Activated CD4-positive, alpha-beta memory T cell treated with anti-CD3 and anti-CD28 coated beads for 36 hours (primary cell): ENCODE measurements at places on chromosomes 6 and 20. TPM values are rescaled to one million over a fixed set of nuclear protein-coding genes. Genes with fewer than 3 reads are reported as not detected.
A peak's percentile ranks its signal among the peaks of the same experiment; 100 is the strongest.

DNA sequence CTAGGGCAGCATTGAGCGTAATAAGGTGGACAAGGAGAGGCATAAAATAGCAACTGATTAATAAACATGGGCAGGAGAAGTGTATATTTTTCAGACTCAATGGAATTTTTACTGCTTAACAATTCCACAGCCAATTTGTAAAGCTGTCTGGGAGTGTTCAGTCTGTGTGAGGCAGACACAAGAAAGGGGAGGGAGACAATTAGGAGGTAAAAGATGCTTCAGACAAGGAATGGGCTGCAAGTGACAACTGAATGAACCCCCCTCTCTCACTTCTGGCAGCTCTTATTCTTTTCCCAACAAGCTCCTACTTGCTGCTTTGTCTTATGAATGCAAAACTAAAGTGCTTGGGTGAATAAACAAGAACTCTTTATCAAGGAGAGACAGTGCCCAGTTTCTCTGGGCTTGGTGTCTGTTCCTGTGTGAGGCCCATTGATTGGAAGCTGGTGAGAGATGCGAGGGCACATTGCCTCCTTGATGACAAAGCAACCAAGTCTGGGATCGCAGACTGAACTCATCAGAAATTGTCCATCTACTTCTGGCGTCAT lies 575.3 kb downstream of the RNF144B start:
- H3K4me3 ChIP-seq = no peak overlapping the region
- no peaks in the 10 kb centered on the region for H3K27me3 ChIP-seq
- H3K4me1 ChIP-seq = no peaks in the 10 kb centered on the region

DNA sequence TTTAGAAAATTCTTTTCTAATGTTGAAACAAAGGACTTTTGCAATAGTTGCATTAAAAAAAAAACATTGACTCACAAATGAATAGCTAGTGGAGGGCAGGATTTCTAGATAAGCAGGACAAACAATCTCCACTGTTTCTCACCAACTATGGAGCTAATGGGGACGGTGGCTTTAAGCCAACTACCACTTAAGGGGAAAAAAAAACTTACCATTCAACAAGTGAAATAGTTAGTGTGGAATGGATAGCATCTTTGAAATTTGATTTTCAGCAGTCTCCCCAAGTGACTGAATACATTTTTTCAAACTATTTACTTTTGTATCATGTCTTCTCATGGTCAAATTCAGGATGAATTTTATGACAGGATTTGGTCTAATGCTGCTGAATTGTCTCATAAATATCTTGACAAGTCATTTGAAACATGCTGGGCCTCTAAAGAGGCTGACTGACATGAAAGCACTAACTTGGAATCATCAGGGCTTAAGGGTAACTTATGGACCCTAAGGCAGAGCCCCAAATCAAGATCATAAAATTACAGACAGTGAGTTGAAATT lies 100.5 kb downstream of the EYA4 start:
- H3K4me3 ChIP-seq = no peak overlapping the region
- H3K27me3 ChIP-seq = no peaks in the 10 kb centered on the region
- H3K36me3 ChIP-seq = no peaks in the 10 kb centered on the region
- no peak for DNase-seq
- H3K4me1 ChIP-seq = no peaks in the 10 kb centered on the region

DNA sequence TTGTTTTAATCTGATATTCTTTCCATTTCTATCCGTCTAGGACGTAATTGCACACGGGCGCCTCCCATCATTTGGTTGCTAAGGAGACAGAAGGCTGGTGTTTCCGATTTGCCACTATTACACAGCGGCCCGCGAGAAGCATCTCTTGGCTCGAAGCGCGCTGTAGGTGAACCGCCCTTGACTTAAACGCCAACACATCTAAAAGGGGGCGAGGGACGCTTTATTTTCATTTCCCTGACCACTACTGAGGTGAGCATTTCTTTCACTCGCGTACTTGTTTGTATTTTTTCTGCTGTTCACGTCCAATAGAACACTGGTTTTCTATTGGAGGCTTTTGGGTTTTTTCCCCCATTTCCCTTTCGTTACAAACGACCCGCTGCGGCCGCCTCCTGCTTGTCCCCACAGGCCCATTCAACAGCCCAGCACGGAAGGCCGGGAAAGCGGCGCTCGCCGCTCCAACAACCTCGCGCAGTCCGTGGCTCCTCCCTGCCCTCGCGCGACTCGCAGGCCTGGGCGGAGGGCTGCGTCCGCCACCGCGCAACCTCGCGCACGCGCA lies 505 bp upstream of the WRNIP1 start:
- H3K4me3 ChIP-seq = peak overlapping the region; percentile 90
- DNase-seq = peak; percentile 74
- peaks cover 39% of the 10 kb centered on the region for H3K4me1 ChIP-seq
- peak overlapping the region; percentile 97 for H3K27ac ChIP-seq

- H3K36me3 ChIP-seq = no peaks in the 10 kb centered on the region
- H3K4me3 ChIP-seq = no peak overlapping the region
- H3K27ac ChIP-seq = no peak overlapping the region
Observed at GRCh38 chr6:158226655-158227512, 58.7 kb downstream of the GTF2H5 start.

GRCh38 chr6:77462359-77463307 lies 658 bp downstream of the HTR1B start:
- peaks cover 48% of the 10 kb centered on the region for H3K27me3 ChIP-seq
- no peak for DNase-seq
- H3K4me1 ChIP-seq = peaks cover 18% of the 10 kb centered on the region
- peak overlapping the region; percentile 33 for H3K4me3 ChIP-seq
- H3K36me3 ChIP-seq = no peaks in the 10 kb centered on the region

DNA sequence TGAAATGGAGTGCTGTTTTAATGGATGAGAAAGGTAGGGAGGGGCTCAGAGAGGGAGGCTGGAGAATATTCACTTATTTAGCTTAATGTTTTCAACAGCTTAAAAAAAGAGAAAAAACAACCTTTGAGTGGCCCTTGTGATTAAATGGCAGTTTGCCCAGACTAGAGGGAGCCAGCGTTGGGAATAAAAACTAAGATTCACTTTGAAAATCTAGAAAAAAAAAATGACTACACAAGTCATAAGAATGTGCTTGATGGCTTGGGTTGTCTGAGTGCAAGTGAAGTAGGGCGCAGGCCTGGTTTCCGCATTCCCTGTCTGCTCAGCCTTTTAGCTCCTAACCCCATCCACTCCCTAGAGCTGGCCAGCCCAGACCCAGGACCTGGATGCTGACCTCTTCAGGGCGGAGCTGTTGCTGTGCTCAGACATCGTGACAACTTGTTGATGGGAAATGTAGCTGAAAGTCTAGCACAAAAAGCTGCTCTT lies 28.9 kb downstream of the UTRN start:
- peaks cover 2% of the 10 kb centered on the region for H3K27me3 ChIP-seq
- DNase-seq = no peak
- H3K4me1 ChIP-seq = peaks cover 19% of the 10 kb centered on the region
- no peak overlapping the region for H3K4me3 ChIP-seq

- H3K36me3 ChIP-seq = no peaks in the 10 kb centered on the region
- H3K27ac ChIP-seq = no peak overlapping the region
- no peak for DNase-seq
- no peaks in the 10 kb centered on the region for H3K4me1 ChIP-seq
- H3K4me3 ChIP-seq = no peak overlapping the region
- H3K27me3 ChIP-seq = peaks cover 1% of the 10 kb centered on the region
Observed at GRCh38 chr20:1876217-1876921, 18.8 kb upstream of the SIRPA start.

DNA sequence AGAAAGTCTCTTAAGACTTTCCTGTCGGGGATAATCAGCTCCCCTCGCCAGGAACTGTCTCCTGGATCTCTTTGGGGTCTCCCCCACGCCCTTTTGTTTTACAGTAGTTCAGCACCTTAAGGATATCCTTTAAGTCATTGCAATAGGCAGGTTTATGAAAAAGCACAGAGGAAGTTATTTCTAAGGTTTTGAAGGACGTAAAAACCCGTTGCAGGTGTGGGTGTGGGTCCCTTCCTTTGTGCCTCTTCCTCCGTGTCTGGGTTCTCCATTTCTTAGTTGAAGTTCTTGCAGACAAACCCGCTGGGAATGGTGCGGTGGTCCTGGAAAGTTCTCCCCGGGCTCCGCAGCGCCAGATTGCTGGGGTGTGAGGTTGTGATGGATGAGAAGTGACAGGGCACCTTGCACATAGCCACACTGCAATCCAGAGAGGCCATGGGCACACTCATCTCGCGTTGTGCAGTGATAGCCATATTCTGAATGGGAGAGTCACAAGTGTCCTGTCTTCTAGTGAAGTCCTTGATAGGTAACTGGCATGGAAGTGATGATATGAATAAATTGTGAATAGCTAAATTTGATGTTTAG lies 65.2 kb downstream of the GTF2H5 start:
- H3K27ac ChIP-seq = peak overlapping the region; percentile 26
- H3K4me3 ChIP-seq = peak overlapping the region; percentile 87
- no peaks in the 10 kb centered on the region for H3K27me3 ChIP-seq

DNA sequence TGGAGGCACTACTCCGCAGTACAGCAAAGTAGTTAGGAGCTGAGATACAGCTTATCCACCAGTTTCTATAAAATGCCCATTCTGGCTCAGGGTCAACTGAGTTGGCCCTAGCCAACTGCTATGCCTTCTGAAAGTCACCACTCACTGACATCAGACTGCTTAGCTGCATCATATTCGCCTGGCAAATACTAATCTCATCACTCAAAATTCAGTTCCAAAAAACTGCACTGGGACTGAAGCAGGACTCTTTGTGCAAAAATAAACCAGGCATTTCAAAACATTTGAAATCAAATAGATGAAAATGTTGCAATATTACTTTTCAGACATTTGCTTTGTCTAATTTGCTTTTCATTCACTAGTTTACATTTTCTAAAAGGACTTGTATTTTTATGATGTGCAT lies 230.0 kb downstream of the ALDH8A1 start:
- no peak overlapping the region for H3K27ac ChIP-seq
- no peaks in the 10 kb centered on the region for H3K36me3 ChIP-seq
- H3K4me3 ChIP-seq = no peak overlapping the region
- no peaks in the 10 kb centered on the region for H3K4me1 ChIP-seq
- no peaks in the 10 kb centered on the region for H3K27me3 ChIP-seq

FAM83C gene
- not detected for total RNA-seq

RIPOR3 gene
- total RNA-seq = not detected
